ENCODE measurements at places on chromosomes 12 and 14.

DNA sequence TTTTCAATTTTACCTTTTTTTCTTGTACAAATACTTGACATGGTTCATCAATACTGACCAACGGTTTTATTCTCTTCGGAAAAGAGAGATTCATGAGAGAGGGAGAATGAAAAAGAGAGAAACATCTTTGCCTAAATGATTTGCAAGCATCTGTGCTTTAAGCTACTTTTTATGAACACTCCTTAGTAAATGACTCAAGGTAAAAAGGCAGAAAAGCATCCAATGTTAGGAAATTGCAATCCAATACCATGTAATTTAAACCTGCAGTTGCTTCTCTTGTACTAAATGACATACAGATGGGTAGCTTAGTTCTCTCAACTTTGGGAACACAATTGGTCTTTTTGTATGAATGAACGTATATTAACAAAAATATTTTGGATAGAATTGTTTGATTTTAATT is 46.1 kb downstream of the MSRB3 start:
- no peak for DNase-seq

DNA sequence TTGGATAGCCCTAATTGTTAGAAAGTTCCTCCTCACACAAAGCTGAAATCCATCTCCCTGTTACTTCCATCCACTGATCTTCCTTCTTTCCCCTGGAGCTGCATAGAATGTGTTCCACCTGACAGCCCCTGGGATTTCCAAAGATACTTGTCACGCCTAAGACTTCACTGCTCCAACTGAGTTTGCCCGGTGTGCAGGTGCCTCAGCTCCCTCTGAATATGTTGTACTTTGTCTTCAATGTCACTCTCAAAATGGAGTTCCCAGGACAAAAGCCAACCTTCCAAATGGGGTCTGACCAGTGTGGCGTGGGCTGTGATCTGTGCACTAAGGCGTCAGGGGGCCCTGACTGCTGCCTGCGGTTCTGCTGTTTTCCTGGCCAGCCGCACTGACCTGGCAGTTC is 42.8 kb downstream of the CACNA2D4 start:
- no peak for DNase-seq

DNA sequence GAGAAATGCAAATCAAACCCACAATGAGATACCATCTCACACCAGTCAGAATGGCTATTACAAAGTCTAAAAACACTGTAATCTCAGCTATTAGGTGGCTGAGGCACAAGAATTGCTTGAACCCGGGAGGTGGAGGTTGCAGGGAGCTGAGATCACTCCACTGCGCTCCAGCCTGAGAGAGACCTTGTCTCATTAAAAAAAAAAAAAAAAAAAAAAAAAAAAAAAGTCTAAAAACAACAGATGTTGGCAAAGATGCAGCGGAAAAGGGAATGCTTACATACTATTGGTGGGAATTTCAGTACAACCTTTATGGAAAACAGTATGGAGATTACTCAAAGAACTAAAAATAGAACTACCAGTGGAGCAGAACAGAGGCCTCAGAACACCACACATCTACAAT is 19.0 kb upstream of the ATF7 start:
- no peak for DNase-seq

DNA sequence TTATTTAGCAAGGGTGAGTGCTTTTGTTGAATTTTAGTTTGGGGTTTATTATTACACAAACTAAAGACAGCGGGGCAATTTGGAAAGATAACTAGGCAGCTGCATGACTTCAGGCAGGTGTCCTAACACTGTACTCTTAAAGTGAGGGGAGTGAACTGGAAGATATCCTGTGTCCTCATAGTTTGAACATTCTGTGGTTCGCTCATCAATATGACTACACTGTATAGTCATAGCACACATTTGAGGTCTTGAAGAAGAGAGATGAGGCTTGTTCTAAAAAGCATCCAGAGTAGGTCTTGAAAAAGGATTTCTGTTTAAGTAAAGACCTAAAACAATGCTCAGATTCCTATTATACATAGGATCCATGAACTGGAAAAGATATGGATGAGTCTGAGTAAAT is 1.7 kb upstream of the MAP3K9 start:
- DNase-seq = no peak

Measured in CD14-positive monocyte (primary cell).